ENCODE measurements at places on chromosomes 2 and 18.

- no peak overlapping the region for H3K4me3 ChIP-seq
- peaks cover under 1% of the 10 kb centered on the region for H3K27me3 ChIP-seq
- H3K4me1 ChIP-seq: no peaks in the 10 kb centered on the region
- DNase-seq: no peak
Observed at GRCh38 chr2:232869138-232870017, 686 bp upstream of the SNORC start.

DNA sequence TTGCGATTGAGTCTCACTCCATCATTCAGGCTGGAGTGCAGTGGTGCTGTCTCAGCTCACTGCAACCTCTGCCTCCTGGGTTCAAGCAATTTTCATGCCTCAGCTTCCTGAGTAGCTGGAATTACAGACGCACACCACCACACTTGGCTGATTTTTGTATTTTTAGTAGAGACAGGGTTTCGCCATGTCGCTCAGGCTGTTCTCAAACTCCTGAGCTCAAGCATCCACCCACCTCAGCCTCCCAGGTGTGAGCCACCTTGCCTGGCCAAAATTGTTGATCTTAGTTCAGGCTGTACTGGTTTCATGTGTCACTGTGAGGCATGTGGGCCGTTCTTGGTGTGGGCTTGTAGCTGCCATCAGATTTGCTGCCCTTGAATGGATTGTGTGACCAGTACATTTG is 18.1 kb downstream of the CD8A start:
- no peaks in the 10 kb centered on the region for H3K27me3 ChIP-seq
- no peak overlapping the region for H3K27ac ChIP-seq
- DNase-seq: no peak
- H3K4me3 ChIP-seq: no peak overlapping the region
- peaks cover 51% of the 10 kb centered on the region for H3K36me3 ChIP-seq
- no peaks in the 10 kb centered on the region for H3K4me1 ChIP-seq

- H3K27me3 ChIP-seq: no peaks in the 10 kb centered on the region
- H3K36me3 ChIP-seq: no peaks in the 10 kb centered on the region
- H3K4me3 ChIP-seq: no peak overlapping the region
- no peak overlapping the region for H3K27ac ChIP-seq
- no peaks in the 10 kb centered on the region for H3K4me1 ChIP-seq
- DNase-seq: no peak
Observed at GRCh38 chr2:199216253-199216652, 241.5 kb downstream of the SATB2 start.

DNA sequence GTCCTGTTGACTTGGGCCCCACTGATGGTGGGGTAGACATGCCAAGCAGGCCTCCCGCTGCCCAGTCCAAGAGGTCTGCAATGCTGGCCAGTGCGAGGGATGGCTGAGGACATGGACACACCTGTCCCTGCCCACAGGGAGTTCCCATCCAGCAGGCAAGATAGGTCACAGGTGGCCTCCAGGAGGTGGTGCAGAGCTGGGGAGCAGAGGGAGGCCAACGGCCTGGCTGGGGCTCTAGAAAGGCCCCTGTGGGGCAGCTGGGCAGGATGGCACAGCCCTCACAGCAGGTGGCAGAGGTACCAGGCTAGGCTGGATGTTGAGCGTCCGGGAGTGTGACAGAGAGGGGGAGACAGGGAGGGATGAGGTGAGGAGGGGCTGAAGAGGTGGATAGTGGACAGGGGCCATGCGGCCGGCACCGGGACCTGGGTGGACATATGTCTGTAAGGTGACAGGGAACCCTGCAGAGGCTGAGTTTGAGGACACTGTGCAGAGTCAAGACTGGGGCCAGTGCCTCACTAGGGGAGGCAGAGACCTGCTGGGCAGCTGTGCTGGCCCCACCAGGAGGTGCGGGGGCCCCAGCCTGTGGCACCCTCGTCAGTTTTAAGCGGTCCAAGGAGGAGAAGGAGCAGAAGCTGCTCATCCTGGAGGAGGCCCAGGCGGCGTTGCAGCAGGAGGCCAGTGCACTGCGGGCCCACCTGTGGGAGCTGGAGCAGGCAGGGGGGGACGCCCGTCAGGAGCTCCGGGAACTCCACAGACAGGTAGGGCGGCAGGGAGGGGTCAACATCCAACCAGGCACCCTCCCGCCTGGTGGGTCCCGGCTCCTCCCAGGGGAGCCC is 34.3 kb upstream of the SNED1 start:
- no peaks in the 10 kb centered on the region for H3K27me3 ChIP-seq
- H3K4me1 ChIP-seq: no peaks in the 10 kb centered on the region
- DNase-seq: no peak
- no peak overlapping the region for H3K4me3 ChIP-seq

GRCh38 chr2:239544918-239545465 is 144.2 kb upstream of the HDAC4 start:
- no peaks in the 10 kb centered on the region for H3K27me3 ChIP-seq
- H3K27ac ChIP-seq: no peak overlapping the region
- H3K4me3 ChIP-seq: no peak overlapping the region
- no peaks in the 10 kb centered on the region for H3K36me3 ChIP-seq
- peaks cover 4% of the 10 kb centered on the region for H3K4me1 ChIP-seq
- peak; percentile 18 for DNase-seq

Measured in effector memory CD4-positive, alpha-beta T cell (primary cell).